ENCODE measurements at places on chromosomes 11 and 22.

GRCh38 chr22:24810043-24810749 is 4.2 kb downstream of the SGSM1 start:
- no peak for DNase-seq

DNA sequence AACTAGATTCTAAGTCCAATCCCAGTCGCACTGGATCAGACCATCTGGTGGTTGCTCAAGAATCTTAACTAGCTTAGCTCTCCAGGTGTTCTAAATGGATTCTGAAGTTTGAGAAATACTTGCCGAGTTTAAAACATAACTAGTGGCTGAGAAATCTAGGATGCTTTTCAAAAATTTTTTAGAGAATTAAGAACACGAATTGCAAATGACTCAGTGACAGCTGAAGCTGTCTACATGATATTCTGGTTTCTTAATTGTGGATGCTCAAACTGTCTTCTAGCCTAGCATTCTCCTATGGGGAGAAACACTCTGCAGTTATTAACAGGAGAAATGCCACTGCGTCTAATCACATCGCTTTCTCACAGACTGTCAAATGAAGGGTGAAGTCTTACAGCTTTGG is 20.2 kb upstream of the TP53AIP1 start:
- DNase-seq = no peak

DNA sequence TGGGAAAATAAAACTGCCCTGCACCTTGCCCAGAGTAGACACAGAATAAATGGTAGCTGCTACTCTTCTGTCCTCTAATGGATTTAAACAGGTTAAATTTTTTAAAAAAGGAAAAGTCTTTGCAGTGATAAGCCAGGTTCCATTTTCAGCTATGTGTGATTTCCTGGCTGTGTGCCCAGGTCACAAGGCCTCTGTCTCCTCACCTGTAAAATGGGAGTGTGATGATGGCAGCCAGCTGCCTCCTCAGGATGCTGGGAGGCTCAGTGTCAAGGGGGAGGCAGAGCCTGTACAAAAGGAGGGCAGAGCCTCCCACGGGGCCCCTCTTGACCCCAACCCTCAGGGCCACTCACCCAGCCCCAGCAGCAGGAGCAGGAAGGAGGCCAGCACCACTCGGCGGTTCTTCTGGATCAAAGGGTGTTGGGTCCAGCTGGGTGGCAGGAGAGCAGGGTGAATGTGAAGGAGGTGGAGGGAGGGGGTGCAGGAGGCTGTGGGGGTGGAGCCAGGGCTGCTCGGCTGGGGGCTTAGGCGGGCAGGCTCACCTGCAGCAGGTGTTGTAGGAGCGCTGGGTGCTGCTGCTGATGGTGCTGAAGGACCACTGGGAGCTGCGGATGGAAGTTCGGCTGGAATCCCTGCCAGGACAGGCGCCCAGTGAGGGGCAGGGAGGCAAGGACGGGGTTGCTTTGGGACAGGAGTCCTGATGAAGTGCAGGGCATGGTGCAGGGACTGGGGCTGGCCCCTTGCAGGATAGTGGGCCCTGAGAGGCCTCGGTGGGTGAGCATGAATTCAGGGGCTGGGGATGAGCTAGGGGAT is 1.9 kb downstream of the TMEM134 start:
- no peak for DNase-seq

DNA sequence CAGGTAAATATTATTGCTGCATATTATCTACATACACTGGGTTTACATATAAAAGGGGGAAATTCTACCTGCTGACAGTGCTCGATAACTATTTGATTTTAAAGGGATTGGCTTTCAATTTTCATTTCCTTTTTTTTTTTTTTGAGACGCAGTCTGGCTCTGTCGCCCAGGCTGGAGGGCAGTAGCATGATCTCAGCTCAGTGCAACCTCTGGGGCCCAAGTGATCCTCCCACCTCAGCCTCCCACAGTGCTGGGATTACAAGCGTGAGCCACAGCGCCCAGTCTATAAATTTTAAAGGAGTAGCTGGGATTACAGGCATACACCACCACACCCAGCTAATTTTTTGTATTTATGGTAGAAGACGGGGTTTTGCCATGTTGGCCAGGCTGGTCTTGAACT is 3.2 kb upstream of the PCF11 start:
- DNase-seq = no peak

DNA sequence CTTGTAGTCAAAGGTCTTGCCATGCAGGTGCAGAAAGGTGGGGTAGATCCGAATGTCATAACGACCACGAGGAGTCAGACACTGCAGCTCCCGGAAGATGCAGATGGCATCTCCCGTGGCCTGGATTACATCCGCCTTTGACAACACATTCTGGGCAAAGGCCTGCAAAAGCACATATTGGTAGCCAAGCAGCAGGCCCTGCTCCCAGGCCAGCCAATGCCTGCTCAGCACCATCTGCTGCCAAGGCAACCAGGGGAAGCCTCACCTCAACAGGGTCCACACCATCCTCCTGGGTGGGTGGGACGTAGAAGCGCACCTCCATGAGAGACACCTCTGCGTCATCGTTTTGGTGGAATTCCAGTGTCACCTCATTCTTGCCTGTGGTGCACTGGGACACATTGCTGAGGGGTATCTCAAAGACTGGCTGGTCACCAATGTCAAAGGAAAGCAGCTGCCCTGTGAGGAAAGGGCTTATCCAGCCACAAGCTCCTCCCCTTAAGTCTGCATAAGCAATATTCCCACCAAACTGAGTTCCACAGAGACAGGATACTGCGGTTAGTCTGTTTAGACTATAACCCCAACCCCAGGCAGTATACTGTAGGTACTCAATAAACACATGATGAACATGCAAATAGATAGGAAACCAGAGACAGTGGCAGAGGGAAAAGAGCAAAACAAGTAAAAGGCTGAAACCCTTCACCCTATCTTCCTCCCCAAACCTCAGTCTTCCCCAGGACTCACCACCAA is 2.8 kb downstream of the SSRP1 start:
- no peak for DNase-seq

DNA sequence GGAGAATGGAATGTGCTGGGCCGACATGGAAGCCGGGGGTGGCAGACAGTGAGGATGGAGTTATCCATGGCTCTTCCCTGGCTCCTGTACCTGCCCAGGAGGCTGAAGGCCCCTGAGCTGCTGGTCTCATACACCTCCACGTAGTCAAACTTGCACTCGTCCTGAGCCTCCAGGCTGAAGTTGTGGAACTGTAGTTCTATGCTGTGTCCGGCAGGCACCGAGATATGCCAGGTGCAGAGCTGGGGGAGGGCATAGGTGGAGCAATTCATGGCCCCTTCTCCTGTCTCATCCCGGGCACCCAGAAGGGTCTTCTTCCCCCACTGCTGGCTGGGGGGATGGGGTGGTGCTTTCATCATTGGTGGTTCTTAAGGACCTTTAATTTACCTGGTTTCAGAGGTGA is 2.8 kb downstream of the MFRP start:
- DNase-seq = no peak

DNA sequence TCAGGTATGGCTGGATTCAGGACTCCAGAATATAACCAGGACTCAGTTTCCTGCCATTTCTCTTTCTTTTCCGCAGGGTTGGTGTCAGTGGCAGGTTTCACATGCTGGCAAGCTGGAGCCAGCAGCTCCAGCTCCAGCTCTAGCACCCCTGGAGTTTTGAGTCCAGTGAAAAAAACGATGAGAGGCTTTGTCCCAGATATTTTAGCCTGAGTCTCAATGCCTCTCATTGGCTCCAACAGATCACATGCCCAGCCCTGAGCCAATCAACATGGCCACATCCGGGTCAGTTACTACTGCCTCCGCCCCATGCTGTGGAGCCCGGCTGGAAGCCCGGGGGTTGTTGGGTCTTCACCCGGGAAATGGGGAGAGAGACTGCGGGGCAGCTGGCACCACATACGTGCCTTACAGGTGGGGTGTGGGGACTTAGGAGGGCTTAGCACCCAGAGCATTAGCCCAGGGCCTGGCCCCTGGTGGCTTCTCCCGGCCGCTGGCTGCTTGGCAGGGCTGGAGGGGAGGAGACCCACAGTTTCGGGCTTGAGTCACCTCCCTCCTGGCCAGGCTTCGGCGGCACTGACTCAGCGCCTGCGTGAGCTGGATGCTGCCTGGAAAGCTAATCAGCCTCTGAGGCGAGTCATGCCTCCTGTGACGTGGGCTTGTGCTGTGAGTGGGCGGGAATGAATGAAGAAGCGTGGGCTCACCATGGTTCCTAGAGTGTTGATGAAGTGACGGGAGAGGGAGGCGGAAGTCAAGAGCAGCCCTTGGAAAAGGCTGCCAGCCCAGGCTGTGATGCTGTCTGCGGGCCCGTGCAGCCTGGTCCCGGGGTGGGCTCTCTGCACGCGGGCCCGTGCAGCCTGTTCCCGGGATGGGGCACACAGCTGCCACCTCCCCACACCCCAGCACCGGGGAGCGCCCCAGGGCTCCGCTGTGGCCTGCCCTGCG is 15.3 kb upstream of the MRTFA start:
- peak; percentile 95 for DNase-seq

DNA sequence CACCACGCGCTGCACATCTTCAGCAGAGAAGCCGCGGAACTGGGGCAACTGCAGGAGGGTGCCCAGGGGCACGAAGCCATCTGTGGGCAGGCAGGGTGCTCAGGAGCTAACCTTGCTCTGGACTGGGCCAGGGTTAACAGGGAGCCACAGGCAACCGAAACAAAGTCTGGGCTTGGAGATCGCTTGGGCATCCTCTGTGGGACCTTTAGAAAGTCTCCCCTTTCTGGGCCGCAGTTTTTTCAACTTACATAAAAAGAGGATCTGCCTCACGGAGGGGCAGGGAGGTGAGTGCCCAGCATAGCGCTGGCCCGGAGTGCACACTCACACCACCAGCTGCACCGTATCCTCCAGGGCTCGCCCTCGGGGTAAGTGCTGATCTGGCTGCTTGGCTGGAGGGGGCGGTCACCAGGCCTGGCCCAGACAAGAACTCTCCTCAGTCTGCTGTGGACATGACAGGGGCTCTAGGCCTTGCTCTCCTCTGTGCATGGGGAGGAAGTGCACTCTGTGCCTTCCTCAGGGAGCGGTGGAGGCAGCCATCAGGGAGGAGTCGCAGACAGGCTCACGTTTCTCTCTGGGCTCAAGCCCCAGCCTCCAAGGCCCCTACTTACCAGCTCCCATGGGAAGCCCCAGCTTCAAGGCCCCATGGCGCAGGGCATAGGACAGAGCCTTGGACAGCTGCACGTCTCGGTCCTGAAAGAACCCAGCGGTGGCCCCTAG is 937 bp downstream of the TRPT1 start:
- no peak for DNase-seq

DNA sequence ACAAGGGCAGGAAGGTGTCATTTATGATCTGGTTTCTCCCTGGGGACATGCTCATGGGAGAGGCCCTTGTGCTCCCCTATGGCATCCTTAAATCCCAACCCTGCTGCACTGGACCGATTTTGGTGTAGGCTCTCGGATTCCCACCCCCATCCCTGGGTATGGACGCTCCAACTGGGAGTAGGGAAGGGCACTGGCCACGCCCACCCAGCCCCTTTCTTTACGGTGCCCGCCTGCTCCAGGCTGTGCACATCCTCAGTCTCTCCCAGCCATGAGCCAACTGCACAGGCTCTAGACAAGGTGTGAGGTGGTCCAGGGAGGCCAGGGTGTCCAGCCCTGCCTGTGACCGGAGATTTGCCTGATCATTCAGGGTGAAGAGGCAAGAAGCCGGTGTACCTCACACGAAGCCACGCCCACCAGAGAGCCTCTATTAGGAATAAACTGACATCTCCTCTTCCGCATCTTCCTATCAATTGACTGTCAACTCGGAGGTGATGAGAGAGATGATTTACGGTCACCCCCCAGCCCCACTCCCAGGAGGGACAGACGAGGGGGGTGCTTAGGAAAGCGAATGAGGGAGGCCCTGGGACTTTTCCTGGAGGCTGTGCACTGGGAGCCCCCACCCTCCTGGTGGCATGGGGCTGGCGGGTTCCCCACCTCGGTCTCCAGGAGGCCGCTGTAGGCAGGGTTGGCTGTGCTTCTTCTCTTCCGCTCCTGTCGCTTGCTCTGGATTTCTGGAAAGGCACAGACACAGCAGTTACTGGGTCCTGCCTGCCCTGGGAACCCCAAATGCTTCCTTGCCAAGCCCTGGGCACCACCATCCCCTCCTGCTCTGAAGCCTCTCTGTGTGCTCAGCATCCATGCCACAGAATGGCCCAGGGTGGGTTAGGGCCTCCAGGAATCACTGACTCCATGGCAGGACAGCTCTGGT is 116.7 kb downstream of the PHF21B start:
- no peak for DNase-seq

DNA sequence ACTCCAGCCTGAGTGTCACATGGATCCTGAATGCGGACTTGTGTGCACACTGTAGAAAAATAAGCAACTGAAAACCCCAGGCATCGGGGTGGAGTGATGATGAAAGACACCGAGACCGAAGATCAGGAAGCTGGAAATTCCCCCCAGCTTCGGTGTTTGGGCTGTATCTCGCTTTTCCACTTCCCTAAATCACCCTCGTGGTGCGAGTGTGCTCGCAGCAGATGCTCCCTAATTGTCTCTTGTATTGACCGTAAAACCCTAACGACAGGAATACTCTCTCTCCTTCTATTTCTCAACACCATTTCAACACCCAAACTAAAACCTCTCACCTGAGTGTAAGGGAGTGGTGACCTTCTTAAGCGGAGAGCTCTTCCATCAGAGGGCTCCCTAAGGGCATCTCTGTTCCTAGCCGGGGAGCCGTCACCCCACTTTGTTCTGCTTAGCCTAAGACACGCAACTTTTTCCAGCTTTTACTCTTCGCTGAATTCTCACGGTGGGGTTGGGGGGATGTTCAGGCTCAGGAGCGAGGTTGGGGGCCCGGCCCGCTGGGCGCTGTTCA is 635 bp upstream of the GRK3 start:
- no peak for DNase-seq

DNA sequence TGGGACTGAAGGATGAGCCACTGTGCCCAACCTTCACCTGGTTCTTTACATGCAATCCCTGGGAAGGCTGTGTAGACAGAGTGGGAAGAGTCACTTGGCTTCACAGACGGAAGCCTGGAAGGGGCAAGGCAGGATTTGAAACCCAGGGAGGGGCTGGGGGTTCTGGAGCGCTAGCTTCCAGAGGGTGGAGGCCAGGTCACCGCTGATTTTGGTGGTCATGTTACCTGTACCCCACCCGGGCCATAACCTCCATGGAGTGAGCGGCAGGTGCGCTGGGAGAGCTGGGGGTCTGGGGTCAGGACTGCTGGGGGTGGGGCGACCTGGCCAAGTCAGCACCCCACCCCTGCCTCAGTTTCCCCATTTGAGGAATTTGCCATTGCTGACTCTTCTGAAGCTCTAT is 38.3 kb downstream of the PDGFB start:
- no peak for DNase-seq

DNA sequence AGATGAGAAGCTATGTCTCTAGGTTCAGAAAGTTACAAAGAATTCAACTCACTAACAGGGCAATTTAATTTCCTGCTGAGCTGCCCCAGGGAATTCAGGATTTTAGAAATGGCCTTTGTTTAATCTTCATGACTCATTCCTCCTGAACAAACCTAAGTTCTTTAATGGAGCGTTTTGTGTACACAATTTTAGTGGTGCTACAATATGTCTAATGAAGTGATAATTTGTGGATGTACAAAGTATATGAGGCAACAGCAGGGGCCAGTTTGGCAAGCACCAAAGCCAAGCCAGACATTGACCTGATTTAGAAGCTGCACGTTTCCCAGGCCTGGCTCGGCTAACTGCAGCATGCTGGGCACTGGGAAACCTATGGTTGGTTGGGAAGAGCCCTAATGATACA is 34.4 kb upstream of the HEPHL1 start:
- no peak for DNase-seq

Data from GM03348 (cell line).